Cardiac atrium fibroblast (primary cell): ENCODE measurements at places on chromosomes 16 and 17. TPM values are rescaled to one million over a fixed set of nuclear protein-coding genes. Genes with fewer than 3 reads are reported as not detected.

CCDC78 gene
- total RNA-seq, result 1.6 and 4.5 TPM in 2 replicates

C16orf86 gene
- total RNA-seq, result 2.8 and 6.0 TPM in 2 replicates

TLCD2 gene
- 2.3 and 3.1 TPM in 2 replicates for total RNA-seq

TMC8 gene
- total RNA-seq, result not detected in 2 replicates

ADAD2 gene
- total RNA-seq, result not detected in 2 replicates

VTN gene
- total RNA-seq, result 8.1 and 52.8 TPM in 2 replicates

ZNF19 gene
- 0.16 and 1.6 TPM in 2 replicates for total RNA-seq

CCL17 gene
- total RNA-seq, result not detected in 2 replicates

CHRNE gene
- total RNA-seq, result 0.72 and 0.81 TPM in 2 replicates

RFFL gene
- total RNA-seq, result 5.3 and 10.8 TPM in 2 replicates

SLC5A2 gene
- not detected in 2 replicates for total RNA-seq

MYH2 gene
- total RNA-seq, result not detected in 2 replicates

KAT2A gene
- 9.9 and 10.2 TPM in 2 replicates for total RNA-seq

TBC1D3L gene
- 0.32 and 2.2 TPM in 2 replicates for total RNA-seq

PIRT gene
- total RNA-seq, result not detected in 2 replicates

TPSB2 gene
- not detected in 2 replicates for total RNA-seq

SLC5A11 gene
- total RNA-seq, result not detected in 2 replicates

TBC1D3H gene
- total RNA-seq, result not detected in 2 replicates

ASGR1 gene
- 0.18 and 1.1 TPM in 2 replicates for total RNA-seq

ITGAD gene
- not detected in 2 replicates for total RNA-seq

MT1A gene
- 5.7 and 6.9 TPM in 2 replicates for total RNA-seq

KCNAB3 gene
- total RNA-seq, result 0.18 TPM in 1 of 2 replicates, not detected in the other

ZNHIT3 gene
- total RNA-seq, result 37.1 and 37.5 TPM in 2 replicates

QPRT gene
- 1.3 and 4.7 TPM in 2 replicates for total RNA-seq

LPCAT2 gene
- total RNA-seq, result 2.7 and 18.0 TPM in 2 replicates

DNAH9 gene
- total RNA-seq, result not detected in 2 replicates

CCDC47 gene
- 31.4 and 45.4 TPM in 2 replicates for total RNA-seq

STARD3 gene
- 26.5 and 34.8 TPM in 2 replicates for total RNA-seq

BCO1 gene
- not detected in 2 replicates for total RNA-seq

ZG16B gene
- total RNA-seq, result 1.8 TPM in 1 of 2 replicates, not detected in the other

KRT24 gene
- total RNA-seq, result not detected in 2 replicates

TMEM98 gene
- total RNA-seq, result 92.2 and 121 TPM in 2 replicates

EVPLL gene
- not detected in 2 replicates for total RNA-seq

CLEC18A gene
- total RNA-seq, result not detected in 2 replicates

CYBC1 gene
- total RNA-seq, result 58.2 and 59.4 TPM in 2 replicates

LGALS9B gene
- not detected in 2 replicates for total RNA-seq

B3GNT9 gene
- total RNA-seq, result 44.9 and 54.3 TPM in 2 replicates

TAT gene
- total RNA-seq, result not detected in 2 replicates

AURKB gene
- 7.0 and 10.3 TPM in 2 replicates for total RNA-seq

TEKT5 gene
- total RNA-seq, result not detected in 2 replicates

ANKRD40CL gene
- total RNA-seq, result not detected in 2 replicates

P2RX1 gene
- total RNA-seq, result 0.49 and 0.90 TPM in 2 replicates

DUSP14 gene
- 24.1 and 29.4 TPM in 2 replicates for total RNA-seq

MEAK7 gene
- 12.3 and 13.4 TPM in 2 replicates for total RNA-seq

APRT gene
- 251 and 258 TPM in 2 replicates for total RNA-seq
